CD4-positive, CD25-positive, alpha-beta regulatory T cell (primary cell): ENCODE measurements at places on chromosomes 6 and 20.

- DNase-seq = no peak
Observed at GRCh38 chr6:141552031-141552430, 580.7 kb upstream of the GJE1 start.

DNA sequence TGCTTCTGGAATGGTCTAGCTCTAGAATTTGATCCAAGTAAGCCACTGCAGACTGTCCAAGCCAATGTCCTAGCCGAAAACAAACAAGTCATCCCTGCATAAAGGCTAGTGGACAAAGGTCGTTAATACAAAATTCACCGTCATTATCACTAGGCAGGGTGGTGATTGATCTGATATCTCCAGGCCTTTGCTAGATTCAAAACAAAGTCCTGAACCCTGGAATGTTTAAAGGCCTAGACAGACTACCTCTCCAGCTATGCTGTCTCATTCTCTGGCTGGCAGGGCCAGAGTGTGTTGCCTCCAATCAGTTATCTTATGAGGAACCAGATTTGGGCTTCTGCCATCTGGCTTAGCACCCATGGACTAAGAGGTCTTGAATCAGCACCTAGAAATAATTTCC, 38.3 kb downstream of the MAP7 start:
- no peak for DNase-seq

GRCh38 chr6:548517-548916, 108.4 kb downstream of the HUS1B start:
- DNase-seq = no peak

DNA sequence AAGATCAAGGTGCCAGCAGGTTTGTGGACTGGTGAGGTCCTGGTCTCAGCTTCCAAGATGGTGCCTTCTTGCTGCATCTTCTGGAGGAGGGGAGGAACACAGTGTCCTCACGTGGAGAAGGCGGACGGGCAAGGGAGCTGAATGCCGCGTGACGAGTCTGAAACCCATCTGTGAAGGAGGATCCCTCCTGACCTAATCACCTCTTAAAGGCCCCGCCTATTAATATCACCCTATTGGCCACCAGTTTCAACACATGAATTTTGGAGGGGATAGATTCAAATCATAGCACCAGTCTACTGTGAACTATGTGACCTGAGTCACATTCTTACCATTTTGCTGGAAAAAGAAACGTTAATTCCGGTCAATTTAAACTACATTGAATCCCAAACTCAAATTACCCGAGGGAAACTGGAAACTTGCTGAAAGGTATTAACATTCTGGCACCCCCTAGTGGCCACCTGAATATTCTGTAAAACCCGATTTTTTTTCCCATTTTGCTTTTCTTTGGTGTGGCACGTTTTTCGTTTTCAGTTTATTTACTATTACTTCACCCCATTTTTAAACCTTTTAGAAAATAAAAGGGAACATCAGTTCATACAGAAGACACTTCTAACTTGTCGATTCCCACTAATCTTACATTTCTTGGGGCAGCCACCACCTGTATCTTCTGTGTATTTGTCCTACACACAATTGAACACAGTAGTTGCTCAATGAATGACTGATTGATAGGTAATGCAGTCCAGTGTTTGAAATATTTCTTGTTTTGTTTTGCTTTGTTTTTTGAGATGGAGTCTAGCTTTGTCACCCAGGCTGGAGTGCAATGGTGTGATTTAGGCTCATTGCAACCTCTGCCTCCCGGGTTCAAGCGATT, 17.9 kb upstream of the CCDC170 start:
- DNase-seq = peak; percentile 11

DNA sequence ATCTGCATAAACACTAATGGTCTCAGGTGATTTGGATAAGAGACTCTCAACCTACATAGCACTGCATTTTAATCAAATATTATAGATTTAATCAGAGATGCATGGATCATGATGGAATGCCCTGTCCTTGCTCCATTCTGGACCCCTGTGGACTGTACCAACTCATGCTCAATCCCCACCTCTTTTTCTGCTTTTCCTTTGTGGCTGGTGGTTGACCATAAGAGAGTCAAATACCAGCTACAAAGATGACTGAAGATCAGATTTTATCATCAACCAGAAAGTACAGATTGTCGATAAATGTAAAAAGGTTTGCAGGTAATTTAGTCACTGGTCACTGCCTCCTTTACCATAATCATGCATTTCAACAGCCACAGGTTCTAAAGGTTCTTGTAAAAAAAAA, 116.2 kb downstream of the ME1 start:
- DNase-seq = no peak
